ENCODE measurements at places on chromosomes 5 and 9.

DNA sequence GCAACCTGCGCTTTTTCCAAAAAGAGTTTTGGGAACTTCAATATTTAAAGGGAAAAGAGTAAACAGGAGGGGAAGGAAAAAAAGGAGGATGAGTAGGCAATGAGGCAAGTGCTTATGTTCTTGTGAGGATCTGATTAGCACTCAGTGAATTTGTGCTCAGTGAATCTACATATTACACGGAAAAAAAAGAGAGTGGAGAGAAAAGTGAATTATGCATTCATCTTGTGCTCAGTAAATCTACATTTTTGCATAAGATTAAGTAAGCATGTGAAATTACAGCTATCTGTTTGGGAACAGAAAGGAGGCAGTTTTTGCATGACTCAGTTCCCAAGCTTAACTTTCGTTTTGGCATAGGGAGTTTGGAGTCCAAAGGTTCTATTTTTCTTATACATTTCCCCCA is 170.1 kb downstream of the CDH10 start:
- no peak for DNase-seq

DNA sequence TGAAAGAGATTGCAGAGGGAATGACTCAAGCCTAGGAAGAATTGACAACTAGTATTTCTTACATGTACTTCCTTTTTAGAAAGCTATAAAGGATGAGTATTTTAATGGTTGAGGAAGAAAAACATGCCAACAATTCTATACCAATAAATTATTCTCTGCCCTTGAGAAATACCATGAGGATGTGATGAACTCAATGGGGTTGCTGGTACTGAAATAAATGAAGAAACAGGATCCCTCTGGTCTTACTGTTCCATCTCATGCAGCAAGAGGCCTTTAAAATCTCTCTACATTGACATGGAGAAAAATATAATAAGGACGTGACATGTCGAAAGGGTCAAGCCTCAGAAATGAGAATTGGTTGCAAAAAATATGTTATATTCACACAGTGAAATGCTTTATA is 477.3 kb downstream of the GABRG2 start:
- DNase-seq: no peak

- DNase-seq: no peak
These were observed 993.9 kb upstream of the ACO1 start for GRCh38 chr9:31390403-31391025.

DNA sequence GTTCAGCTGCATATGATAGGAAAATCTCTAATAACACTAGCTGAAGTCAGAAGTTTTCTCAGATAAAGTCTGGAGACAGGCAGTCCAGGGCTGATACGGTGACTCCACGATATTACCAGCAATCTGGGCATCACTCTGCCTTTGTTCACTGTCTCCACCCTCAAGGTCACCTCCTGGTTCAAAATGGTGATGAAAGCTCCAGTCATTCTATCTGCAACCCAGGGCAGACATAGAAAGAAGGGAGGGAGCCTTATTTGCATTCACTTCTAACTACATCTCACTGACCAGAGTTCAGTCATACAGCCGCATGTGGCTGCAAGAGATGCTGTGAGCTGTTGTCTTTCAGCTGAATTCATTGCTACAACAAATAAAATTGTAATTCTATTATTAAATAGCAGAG is 22.4 kb upstream of the GPR151 start:
- no peak for DNase-seq

- DNase-seq: no peak
These were observed 282.4 kb upstream of the RPS23 start for GRCh38 chr5:82560561-82560960.

Measured in fibroblast of pulmonary artery (primary cell).